ENCODE measurements at places on chromosomes 2 and 18. TPM values are rescaled to one million over a fixed set of nuclear protein-coding genes. Genes with fewer than 3 reads are reported as not detected.

- H3K27ac ChIP-seq = no peak overlapping the region
- H3K27me3 ChIP-seq = no peaks in the 10 kb centered on the region
- no peak for DNase-seq
- no peak overlapping the region for H3K4me3 ChIP-seq
- H3K36me3 ChIP-seq = no peaks in the 10 kb centered on the region
Measured at GRCh38 chr18:56240405-56240804, 398.0 kb downstream of the TXNL1 start.

The GALNT1 gene
- total RNA-seq = 36.2 TPM

- DNase-seq = no peak
- peaks cover 43% of the 10 kb centered on the region for H3K36me3 ChIP-seq
- no peak overlapping the region for H3K4me3 ChIP-seq
- no peak overlapping the region for H3K27ac ChIP-seq
- peaks cover 13% of the 10 kb centered on the region for H3K4me1 ChIP-seq
Measured at GRCh38 chr18:79940126-79940813, 11.2 kb downstream of the SLC66A2 start.

- no peak overlapping the region for H3K4me3 ChIP-seq
- no peak overlapping the region for H3K27ac ChIP-seq
- H3K4me1 ChIP-seq = no peaks in the 10 kb centered on the region
- H3K36me3 ChIP-seq = no peaks in the 10 kb centered on the region
Measured at GRCh38 chr2:149800624-149801542, 213.3 kb upstream of the MMADHC start.

DNA sequence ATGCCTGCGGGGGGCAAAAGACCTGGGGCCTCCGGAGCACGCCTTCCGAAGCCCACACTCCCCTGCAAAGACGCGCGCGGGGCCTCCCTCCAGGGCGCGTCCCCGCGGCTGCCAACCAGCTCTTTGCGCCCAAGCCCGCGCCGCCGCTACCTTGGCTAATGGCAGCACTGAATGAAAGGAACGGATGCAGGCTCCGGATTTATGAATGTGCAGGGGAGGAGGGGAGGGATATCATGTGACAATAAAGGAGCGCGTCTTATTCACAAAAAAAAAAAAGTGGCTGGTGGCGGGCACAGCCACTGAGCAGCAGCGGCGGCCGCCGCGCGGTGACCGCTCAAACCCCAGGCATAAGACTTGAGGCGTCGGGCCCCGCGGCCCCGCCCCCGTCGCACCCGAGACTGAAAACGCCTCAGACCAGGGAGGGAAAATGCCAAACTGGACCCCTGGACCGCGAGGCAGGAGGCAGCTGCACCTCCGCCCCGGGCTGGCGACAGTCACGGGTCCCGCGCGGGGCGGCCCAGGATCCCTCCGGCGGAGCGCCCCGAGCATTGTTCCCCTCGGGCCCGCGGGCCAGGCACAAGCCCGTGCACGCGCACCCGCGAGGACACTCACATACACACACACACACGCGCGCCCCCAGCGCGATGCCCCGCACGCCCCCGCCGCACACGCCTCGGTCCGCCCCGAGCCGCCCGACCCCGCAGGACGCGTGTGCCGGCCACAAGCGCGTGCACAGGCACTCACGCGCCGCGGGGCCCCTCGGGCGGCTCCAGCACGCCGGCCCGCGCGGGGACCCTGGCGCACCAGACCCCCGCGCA lies 1.6 kb downstream of the SPRED2 start:
- peak overlapping the region; percentile 24 for H3K27ac ChIP-seq
- peak; percentile 70 for DNase-seq
- no peaks in the 10 kb centered on the region for H3K36me3 ChIP-seq
- peaks cover 70% of the 10 kb centered on the region for H3K27me3 ChIP-seq

The LONRF2 gene
- total RNA-seq = 0.21 TPM

The CRYGD gene
- not detected for total RNA-seq

DNA sequence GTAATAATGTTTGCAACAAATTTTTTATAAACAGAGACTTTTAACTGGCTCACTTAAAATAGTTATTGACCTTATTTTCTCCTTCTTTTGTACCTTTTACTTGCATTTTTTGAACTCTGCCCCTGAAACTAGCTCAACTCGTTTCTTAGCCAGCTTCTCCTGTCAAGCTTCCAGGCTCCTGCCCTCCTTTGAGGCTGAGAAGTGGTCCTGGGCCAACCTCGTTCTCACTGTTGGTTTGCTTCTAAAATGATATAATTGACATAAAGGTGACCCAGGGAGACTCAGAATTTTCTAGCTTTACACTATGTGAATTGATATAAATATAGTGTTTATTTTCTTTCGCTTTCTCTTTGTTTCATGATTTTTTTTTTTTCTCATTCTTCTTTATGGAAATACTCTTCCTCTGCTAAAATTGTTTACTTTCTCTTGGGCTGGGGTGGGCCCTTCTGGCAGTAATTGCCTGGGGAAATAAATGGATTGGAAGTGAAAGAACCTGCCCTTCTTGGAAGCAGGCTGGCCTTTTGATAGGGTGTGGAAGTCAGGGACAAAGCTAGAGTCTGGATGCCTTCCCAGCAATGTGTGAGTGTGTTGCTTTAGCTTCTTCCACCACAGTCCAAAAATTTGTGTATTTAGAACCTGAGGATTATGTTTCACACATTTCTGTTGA lies 30.7 kb downstream of the GPD2 start:
- no peak overlapping the region for H3K27ac ChIP-seq
- H3K27me3 ChIP-seq = no peaks in the 10 kb centered on the region
- H3K4me3 ChIP-seq = peak overlapping the region; percentile 21
- no peak for DNase-seq
- H3K4me1 ChIP-seq = peaks cover 16% of the 10 kb centered on the region

GRCh38 chr2:212708355-212708754 lies 169.8 kb upstream of the ERBB4 start:
- no peak overlapping the region for H3K27ac ChIP-seq
- H3K4me3 ChIP-seq = no peak overlapping the region
- H3K27me3 ChIP-seq = no peaks in the 10 kb centered on the region
- no peaks in the 10 kb centered on the region for H3K36me3 ChIP-seq
- DNase-seq = no peak
- no peaks in the 10 kb centered on the region for H3K4me1 ChIP-seq

The SS18 gene
- 58.8 TPM for total RNA-seq

The C1QL2 gene
- total RNA-seq = not detected

The HOXD1 gene
- total RNA-seq = not detected

The G6PC2 gene
- not detected for total RNA-seq

DNA sequence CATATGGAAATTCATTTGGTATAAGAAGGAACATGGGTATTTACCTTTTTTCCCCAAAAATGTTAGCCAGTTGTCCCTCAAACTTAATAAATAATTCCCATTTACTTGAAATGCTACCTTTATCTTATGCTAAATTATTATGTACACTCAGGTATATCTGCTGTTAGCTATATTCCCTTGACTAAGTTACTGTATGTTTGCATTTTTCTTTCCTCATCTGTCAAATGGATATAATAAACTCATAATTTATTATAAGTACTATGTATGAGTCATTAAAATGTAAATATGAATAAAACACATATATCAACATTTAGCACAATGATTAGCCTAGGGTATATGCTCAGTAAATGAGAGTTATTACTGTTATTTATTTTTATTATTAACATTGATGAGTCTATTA lies 117.4 kb downstream of the PMS1 start:
- H3K36me3 ChIP-seq = no peaks in the 10 kb centered on the region
- no peak overlapping the region for H3K27ac ChIP-seq
- H3K27me3 ChIP-seq = peaks cover 24% of the 10 kb centered on the region
- no peak for DNase-seq

- no peaks in the 10 kb centered on the region for H3K27me3 ChIP-seq
- peaks cover 23% of the 10 kb centered on the region for H3K36me3 ChIP-seq
- no peak for DNase-seq
- H3K4me1 ChIP-seq = peaks cover 2% of the 10 kb centered on the region
- H3K27ac ChIP-seq = no peak overlapping the region
Measured at GRCh38 chr18:2538236-2538635, 33.1 kb downstream of the METTL4 start.

DNA sequence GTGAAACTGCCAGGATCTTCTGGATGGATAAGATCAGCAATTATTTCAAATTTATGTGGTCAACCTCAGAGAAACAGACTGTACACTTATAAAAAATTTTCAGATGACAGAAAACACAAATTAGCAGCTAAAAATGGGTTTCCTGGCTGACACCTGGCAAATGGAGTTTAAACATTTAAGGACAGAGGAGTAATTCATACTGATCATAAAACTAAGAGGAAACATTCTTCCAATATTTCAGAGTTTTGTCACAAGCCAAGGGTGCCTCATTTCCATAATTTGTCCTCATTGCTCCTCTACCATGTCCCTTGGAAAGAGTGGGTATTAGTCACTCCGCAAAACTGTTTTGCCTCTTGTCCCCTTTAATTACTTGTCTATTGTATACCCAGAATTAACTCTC lies 70.2 kb downstream of the TMEFF2 start:
- peaks cover 7% of the 10 kb centered on the region for H3K27me3 ChIP-seq
- H3K36me3 ChIP-seq = no peaks in the 10 kb centered on the region

The RAB17 gene
- not detected for total RNA-seq

The APCDD1 gene
- total RNA-seq = not detected

- peaks cover 5% of the 10 kb centered on the region for H3K4me1 ChIP-seq
- no peak overlapping the region for H3K4me3 ChIP-seq
- no peak overlapping the region for H3K27ac ChIP-seq
- H3K27me3 ChIP-seq = no peaks in the 10 kb centered on the region
- peaks cover 71% of the 10 kb centered on the region for H3K36me3 ChIP-seq
Measured at GRCh38 chr2:42336361-42336965, 24.6 kb downstream of the COX7A2L start.

The ADD2 gene
- total RNA-seq = 1.2 TPM

The PLGLB2 gene
- 2.7 TPM for total RNA-seq

The CCL20 gene
- total RNA-seq = 0.82 TPM

DNA sequence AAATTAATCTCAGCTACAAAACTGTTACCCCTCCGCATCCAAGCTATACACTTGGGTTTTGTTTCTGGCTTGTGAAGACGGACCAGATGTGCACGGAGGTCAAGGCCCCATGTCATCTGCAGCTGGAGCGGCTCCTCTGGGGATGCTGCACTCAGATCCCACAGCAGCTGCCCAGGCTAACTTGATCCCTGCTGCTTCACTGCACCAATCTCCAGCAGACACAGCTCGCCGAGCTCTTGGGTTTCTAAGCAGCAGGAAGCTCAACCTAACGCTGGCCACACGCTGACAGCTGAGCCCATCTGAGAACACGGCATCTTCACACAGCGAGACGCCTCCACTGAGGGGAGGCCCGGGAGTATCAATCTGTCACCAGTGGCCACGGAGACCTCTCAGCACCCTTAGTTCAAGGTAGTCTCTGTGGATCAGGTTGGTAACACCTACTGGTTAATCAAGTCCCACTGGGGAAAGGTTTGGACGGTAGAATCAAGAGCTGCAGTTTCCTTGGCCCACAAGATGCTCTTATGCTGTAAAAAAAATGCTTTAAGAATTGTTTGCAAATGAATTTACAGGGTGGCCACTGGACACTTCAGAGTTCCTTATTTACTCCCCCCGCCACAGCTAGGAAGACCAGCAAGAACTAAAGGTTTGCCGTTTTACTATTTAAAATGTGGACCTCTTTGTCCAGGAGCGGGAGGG lies 67.5 kb downstream of the EMILIN2 start:
- no peak overlapping the region for H3K4me3 ChIP-seq
- no peak overlapping the region for H3K27ac ChIP-seq
- H3K36me3 ChIP-seq = peaks cover 27% of the 10 kb centered on the region
- no peak for DNase-seq

DNA sequence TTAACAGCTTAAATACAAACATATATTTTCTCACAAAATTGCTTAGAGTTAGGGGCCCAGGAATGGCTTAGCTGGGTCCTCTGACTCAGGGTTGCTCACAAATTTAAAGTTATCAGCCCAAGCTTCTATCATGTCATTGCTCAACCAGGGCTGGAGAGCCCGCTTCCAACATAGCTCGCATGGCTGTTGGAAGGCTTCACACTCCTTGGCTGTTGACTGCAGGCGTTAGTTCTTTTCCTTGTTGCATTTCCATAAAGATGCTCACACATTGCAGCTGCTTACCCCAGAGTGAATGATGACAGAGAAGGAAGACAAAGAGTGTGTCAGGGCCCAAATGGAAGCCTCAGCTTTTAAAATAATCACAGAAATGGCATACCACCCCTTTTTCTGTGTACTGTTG lies 62.9 kb upstream of the TFPI start:
- H3K4me3 ChIP-seq = no peak overlapping the region
- no peaks in the 10 kb centered on the region for H3K4me1 ChIP-seq
- no peak overlapping the region for H3K27ac ChIP-seq
- no peak for DNase-seq

GRCh38 chr2:70519453-70519852 lies 34.2 kb downstream of the TGFA start:
- no peak overlapping the region for H3K4me3 ChIP-seq
- peaks cover 22% of the 10 kb centered on the region for H3K4me1 ChIP-seq
- H3K27me3 ChIP-seq = no peaks in the 10 kb centered on the region
- H3K36me3 ChIP-seq = no peaks in the 10 kb centered on the region
- H3K27ac ChIP-seq = no peak overlapping the region
- DNase-seq = no peak

The SEC11C gene
- 57.9 TPM for total RNA-seq

The GALNT5 gene
- total RNA-seq = not detected

DNA sequence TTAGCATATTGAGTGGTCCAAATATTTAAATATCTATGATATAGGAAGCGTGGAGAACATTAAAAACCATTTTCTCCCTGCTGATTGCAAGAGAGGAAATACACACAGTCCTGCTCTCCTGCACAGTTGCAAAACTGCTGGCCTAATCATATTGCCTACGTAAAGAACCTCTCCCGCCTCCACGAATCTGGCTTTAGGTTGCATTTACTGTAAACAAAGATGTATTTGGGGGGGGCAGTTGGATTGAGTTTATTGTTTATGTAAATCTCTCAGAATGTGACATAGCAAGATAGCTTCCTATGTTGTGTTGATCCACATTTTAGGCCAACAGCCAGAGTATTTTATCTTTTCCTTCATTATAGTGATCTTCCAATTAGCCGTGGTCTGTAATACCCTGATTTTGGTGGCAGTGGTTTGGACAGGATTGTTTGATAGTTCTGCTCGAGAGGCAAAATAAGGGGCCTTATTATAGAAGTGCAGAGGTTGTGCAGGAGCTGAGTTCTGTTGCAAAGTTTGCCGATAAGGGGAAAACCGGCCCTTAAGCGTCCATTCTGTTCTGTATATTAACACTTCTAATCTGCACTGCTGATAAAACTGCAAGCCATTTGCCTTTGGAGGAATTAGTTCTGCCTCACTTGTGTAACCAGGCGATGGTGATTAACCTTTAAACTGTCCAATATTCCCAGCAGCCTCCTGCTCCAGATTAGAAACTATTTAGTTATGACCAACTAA lies 101.6 kb upstream of the SIX3 start:
- DNase-seq = no peak
- peaks cover 7% of the 10 kb centered on the region for H3K27me3 ChIP-seq
- peaks cover 34% of the 10 kb centered on the region for H3K4me1 ChIP-seq
- H3K27ac ChIP-seq = no peak overlapping the region

GRCh38 chr18:48486754-48487153 lies 52.1 kb upstream of the CTIF start:
- no peak overlapping the region for H3K27ac ChIP-seq
- peaks cover 27% of the 10 kb centered on the region for H3K27me3 ChIP-seq
- no peaks in the 10 kb centered on the region for H3K4me1 ChIP-seq
- DNase-seq = no peak
- H3K36me3 ChIP-seq = no peaks in the 10 kb centered on the region

The CXCR1 gene
- total RNA-seq = 1.4 TPM
